ENCODE measurements at places on chromosomes 3 and 15. TPM values are rescaled to one million over a fixed set of nuclear protein-coding genes. Genes with fewer than 3 reads are reported as not detected.

DNA sequence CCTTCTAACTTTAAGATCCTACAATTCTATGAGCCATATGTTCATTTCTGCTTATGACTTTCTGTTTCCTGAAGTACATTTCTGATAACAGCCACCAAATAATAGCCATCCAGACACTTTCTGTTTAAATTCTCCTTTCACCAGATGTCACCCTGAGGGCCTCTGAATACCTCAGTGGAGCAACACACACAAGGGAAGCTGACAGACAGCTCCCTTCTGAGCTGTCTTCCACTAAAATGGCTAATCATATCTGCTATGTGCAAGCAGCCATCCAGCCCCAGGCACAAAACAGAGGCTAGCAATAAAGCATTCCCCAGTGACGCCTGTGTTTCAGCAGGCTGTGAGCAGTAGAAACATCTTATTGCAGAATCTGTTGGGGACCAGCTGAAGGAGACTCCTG lies 666.6 kb upstream of the UBE2E2 start:
- DNase-seq = no peak

GRCh38 chr3:168096210-168096652 lies 507 bp upstream of the GOLIM4 start:
- DNase-seq = peak; percentile 77

DNA sequence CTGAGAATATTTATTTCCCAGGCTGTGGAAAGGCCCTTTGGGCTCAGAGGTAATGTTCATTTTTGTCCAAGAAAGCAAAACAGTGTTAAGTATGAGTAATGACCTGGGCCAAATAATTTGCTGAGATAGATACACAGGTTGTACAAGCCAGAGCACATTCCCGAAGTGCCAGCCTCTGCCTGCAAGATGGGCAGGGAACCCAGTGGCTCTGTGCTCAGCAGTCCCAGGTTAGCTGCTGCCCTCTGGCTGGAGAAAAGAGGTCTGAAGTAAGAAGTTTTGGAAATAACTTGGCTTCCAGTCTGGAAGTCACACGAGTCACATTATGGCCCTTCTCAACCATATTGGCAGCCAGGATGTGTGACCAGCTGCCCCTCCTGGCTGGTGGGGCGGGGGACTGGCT lies 20.2 kb downstream of the MYZAP start:
- DNase-seq = peak; percentile 54

DNA sequence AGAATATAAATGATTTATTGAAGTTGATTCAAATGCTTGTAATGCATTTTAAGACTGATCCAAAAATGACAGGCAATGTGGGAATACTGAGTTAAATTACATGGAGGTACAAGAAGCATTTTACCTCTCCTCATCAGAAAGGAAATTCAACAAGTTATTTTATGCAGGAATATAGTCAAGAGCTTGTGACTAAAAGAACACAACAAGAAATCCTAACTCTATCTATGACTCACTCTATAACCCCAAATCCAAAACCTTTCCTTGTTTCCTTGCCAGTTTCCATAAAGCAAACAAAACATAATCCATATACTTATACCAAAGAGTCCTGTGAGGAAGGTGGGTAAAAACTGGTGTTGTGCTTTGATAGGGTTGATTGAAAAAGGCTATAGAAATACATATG lies 30.8 kb downstream of the SIN3A start:
- no peak for DNase-seq

DNA sequence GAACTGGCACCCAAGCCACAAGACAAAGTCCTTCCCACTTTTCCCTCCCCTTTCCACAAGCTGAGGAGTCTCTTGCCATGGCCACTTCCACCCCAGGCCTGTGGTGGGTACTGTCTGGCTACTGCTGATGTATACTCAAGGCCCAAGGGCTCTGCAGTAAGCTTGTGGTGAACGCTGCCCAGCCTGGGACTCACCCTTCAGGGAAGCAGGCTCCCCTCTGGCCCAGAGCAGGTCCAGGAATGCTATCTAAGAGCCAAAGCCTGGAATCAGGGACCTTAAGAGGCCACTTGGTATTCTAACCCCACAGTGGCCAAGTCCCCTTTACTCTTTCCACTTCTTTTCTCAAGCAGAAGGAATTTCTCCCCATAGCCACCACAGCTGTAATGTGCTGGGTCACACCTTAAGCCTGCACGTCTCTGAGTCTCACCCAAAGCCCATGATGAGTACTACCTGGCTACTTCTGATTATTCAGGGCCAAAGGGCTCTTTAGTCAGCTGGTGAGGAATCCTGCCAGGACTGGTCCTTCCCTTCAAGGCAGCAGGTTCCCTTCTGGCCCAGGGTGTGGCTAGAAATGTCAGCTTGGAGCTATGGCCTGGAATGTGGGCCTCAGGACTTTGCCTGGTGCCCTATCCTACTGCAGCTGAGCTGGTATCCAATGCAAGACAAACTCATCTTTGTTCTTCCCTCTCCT lies 4.0 kb downstream of the PATL2 start:
- DNase-seq = no peak

- DNase-seq = no peak
Measured at GRCh38 chr3:9172851-9173321, 76.6 kb downstream of the SRGAP3 start.

PIERCE2 gene
- total RNA-seq = 0.60 TPM
